ENCODE measurements at places on chromosomes 3 and 15.

DNA sequence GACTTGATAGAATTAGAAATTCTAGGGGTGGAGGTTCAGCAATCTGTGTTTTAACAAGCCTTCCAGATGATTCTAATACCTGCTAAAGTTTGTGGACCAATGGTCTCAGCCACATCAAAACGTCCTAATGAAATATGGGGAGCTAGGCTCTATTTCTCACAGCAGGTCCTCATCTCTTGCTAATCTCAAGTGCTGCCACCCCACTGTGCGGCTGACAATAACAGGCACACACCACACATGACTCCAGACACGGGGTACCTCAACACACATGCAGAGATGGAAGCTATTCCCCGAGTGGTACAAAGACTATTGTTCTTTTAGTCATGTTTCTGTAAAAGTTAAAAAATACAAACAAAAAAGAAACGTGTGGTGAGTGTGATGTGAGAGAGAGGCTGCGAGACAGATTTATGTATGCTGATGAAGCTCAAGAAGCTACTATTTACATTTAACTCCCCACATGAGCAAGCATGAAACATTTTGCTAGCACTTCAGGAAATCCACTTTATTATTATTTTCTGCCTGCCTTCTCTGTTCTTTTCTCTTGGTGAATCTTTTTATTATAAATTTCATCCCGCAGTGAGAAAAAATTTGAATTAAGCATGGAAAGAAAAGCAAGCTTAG lies 405.6 kb downstream of the MAGI1 start:
- no peak for DNase-seq

- DNase-seq, result no peak
Measured at GRCh38 chr15:85404176-85404917, 23.9 kb downstream of the AKAP13 start.

GRCh38 chr3:101303836-101304235 lies 16.5 kb downstream of the IMPG2 start:
- DNase-seq, result no peak

DNA sequence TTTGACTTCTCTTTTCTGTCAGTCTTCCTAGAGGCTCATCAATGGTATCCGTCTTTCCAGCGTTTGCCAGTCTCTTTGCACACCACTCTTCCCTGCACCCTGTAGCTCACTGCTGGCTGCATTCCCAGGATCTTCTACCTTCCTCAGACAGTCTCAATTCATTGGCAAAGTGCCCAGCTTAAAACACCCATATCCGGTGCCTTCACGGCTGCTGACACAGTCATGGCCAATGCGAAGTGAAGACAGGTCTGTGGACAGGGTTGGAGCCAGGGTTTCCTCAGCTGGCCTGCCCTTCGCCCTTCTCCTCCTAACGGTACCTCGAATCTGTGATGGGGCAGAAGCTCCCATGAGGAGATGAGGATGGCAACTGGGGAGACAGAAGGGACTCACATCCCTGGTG lies 36.1 kb downstream of the PTH1R start:
- no peak for DNase-seq

Measured in activated T-cell treated with anti-CD3 and anti-CD28 coated beads for 24 hours (primary cell).